ENCODE measurements at places on chromosomes 2 and 18.

GRCh38 chr2:48452108-48452507 is 77.8 kb upstream of the STON1 start:
- DNase-seq: no peak

- no peak for DNase-seq
These were observed 47.5 kb downstream of the EML4 start for GRCh38 chr2:42216694-42217093.

DNA sequence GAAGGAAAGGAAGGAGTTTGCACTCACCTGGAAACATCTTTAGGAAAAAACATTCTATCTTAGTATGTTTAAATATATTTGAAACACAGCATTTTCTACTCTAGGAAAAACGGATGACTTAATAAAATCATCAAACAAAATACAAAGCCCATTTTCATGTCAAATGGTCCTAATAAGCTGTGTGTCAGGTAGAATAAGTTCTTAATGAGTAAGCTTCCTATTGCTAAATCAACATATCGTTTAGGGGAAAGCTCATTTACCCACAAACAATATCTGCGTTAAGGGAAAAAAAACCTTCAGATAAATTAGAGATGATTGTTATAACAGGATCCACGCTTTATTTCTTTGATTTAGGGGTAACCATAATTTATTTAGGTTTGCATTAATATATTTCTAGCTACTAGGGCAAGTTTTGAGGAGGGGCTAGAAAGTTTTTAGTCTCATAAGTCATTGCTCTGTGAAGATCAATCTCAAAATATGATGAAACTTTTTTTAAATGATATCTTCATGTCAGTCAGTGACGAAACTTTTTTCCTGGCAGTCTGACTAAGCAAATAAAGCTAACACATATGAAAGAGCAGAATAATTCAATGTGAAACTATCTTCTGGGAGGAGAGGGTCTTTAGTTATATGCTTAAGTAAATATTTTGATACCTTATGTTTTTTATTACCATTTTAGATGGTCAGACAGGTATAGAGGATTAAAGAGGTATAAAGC is 147.1 kb downstream of the WDSUB1 start:
- DNase-seq: no peak

DNA sequence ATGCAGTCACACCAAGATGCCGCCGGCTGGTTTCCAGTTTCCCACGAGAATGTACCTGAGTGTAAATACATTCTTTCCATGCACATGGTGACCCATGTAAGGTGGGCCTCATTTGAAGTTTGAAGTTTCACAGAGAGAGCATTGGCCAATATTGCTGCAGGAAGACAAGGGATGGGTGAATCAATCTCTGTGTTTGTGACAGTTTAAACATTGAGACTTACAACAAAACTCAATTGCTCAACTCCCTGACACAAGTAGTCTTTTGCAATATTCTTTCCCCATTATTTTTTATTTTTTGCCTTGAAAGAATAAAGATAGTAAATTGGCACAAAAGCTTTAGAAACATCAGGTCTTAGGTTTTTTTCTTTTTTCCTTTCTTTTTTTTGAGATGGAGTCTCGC is 5.1 kb downstream of the SERPINB2 start:
- DNase-seq: no peak
